Stimulated activated CD4-positive, alpha-beta T cell treated with anti-CD3 and anti-CD28 coated beads, Interleukin-12 subunit alpha, Interleukin-12 subunit beta, amount 100 ng/mL, for 48 hours (primary cell): ENCODE measurements at places on chromosomes 16 and 17.

GRCh38 chr16:86563469-86564345 is 2.9 kb upstream of the FOXC2 start:
- peak; percentile 82 for DNase-seq

- DNase-seq, result no peak
Measured at GRCh38 chr17:59796785-59797205, 89.3 kb downstream of the VMP1 start.

DNA sequence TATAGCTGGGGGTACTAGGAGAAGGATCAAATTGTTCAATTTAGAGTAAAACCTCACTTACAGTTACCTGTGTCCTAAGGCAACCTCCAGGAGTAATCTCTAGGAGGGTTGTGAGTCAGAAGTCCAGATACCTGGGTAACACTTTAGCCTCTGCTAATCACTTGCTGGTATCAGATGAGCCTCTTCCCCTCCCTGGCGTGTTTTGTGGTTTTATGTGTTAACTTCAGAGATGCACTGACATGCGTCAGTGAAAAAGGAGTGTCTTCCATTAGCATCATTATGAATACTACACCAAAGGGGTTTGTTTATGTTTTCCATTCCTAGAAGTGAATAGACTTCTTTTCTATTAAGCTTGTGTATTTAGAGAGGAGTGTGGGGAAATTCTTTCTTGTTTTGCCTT is 208.2 kb downstream of the FTO start:
- DNase-seq, result peak; percentile 15

GRCh38 chr16:69171325-69172084 is 15.5 kb upstream of the SNTB2 start:
- no peak for DNase-seq

DNA sequence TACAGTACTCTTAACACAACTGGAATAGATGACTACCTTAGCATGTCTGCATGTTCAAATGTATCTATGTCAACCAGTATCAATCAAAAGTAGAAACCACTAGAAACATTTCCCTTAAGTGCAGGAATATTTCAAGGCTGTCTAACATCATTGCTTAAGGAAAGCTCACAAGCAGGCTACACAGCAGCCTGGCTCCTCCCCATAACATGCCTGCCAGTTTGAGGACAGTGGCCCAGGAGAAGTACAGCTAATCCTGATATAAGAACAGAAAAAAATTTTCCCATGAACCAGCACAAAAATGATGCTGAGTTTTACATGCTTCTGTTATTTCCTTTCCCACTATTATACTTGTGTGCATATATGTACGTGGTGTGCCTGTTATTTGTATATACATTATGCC is 175.1 kb downstream of the MYO1D start:
- DNase-seq, result no peak

DNA sequence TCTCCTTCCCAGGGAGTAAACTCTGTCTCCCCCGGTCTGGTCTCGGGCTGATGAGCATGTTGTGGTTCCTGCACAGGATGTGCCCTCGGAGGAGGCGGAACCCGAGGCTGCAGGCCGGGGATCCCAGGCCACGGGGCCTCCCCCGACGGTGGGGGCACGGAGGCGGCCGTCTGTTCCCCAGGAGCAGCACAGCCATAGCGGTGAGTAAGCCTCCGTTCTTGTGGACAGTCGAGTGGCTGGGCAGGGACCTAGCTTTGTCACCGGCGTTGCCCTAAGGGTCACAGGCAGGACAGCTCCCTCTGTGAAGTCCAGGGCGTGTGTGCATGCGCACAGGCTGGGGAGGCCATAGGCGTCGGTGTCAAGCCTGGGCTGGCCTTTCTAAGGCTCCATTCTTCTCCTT is 3.5 kb downstream of the ZNF213 start:
- DNase-seq, result no peak

GRCh38 chr16:49921791-49922456 is 66.0 kb upstream of the ZNF423 start:
- DNase-seq, result peak; percentile 23

DNA sequence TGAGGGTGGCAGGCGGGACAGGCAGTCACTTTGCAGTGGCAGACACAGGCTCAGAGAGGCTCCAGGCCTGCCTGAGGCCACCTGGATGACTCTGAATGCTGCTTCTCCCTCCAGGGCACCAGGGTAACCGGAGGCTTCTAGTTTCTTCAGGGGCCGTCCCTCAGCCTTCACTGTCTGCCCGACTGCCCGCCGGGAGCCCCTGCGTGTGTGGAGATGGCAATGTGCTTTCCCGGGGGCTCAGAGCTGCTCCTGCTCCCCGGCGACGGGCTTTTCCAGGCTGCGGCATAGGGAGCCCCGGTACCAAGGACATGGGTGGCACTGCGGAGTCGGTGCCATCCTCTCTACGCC is 51.5 kb downstream of the CBFA2T3 start:
- no peak for DNase-seq

- DNase-seq, result no peak
Measured at GRCh38 chr17:37137070-37137610, 188.4 kb downstream of the AATF start.

- DNase-seq, result no peak
Measured at GRCh38 chr17:29791336-29792080, 138.5 kb downstream of the SSH2 start.

DNA sequence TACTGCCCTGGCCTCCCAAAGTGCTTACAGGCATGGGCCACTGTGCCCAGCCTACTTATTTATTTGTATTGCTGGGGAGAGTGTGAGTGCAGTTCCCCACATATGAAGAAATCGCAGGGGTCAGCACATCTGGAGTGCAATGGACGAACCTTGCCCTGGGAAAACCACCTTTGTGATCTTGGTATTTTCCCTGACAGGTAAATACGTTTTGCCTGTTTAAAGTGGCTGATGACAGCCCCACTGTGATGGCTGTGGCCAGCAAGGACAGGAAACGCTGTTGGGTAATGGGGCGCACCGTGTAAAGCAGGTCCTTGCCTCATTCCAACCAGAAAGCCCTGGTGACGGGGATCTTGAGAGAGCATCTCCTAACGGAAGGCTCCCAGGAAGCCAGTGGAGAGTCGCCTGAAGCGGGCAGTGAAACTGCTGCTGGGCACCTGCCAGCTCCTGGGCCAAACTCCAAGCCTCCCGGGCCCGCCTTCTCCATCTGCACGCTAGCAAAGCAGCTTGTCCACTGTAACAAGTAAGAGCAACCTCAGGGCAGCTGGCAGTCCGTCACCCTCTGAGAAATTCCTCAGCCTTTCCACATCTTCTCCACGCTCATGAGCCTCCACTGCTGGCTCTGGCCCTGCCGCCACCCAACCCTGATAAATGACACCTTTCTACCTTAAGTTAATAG is 17.5 kb downstream of the EMC8 start:
- DNase-seq, result no peak

DNA sequence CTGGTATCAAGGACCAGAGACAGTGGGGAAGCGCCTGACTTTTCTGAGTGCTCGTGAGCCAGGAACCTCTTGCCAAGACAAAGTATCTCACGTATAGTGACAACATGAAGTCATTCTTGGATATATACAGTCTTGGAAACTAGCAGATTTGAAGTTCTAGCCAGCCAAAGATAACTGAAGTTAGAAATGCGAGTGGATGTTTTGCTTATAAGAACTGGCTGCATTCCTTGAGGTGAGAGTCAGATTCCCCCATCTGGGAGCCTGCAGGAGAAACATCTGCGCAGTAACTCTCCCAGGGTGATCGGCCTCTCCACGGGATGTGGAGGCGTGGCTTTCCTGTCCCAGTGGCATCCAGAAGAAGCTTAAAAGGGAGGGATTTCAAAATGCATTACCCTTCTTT is 89.8 kb downstream of the SHISA6 start:
- no peak for DNase-seq

GRCh38 chr16:25217921-25218320 is 1.2 kb downstream of the AQP8 start:
- no peak for DNase-seq

GRCh38 chr16:56108724-56109123 is 82.6 kb upstream of the GNAO1 start:
- no peak for DNase-seq

GRCh38 chr16:12535535-12536411 is 267.9 kb downstream of the CPPED1 start:
- peak; percentile 38 for DNase-seq

DNA sequence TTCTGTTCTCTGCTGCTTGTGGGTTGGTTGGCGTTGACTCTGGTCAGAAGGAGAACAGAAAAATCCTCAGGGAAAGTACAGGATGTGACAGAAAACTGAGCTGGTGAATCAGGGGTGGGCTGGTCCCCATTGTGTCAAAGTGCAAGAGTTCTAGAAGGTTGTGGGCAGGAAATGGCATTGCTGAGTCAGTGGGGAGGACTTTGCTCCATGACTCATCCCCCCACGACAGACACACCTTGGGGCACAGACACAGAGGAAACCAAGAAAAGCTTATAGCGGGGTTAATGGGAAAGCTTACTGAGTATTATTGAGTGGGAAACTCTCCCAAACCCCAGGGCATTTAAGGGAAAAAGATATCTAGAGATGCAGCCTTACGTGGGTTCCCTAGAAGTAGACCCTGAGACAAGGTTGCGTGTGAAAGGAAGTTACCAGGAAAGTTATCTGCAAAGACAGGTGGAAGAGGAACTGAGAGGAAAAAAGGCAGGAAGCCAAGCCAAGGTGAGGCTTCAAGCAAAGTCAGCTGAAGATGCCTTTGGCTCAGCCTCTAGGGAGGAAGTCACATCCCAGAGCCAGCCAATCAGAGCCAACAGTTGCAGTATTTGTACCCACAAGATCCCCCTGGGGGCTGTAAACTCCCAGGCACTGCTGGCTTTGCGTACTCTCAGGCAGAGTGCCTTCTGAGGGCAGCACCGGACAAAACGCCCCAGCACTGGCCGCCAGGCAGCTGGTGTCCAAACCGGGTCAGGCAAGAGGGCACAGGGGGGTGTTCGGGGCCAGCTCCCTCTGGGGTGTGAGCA is 86.4 kb downstream of the FOXL1 start:
- DNase-seq, result peak; percentile 52

- DNase-seq, result no peak
Measured at GRCh38 chr16:28108590-28109247, 45.2 kb upstream of the GSG1L start.

- DNase-seq, result peak; percentile 50
Measured at GRCh38 chr16:80583466-80583865, 42.7 kb downstream of the DYNLRB2 start.

DNA sequence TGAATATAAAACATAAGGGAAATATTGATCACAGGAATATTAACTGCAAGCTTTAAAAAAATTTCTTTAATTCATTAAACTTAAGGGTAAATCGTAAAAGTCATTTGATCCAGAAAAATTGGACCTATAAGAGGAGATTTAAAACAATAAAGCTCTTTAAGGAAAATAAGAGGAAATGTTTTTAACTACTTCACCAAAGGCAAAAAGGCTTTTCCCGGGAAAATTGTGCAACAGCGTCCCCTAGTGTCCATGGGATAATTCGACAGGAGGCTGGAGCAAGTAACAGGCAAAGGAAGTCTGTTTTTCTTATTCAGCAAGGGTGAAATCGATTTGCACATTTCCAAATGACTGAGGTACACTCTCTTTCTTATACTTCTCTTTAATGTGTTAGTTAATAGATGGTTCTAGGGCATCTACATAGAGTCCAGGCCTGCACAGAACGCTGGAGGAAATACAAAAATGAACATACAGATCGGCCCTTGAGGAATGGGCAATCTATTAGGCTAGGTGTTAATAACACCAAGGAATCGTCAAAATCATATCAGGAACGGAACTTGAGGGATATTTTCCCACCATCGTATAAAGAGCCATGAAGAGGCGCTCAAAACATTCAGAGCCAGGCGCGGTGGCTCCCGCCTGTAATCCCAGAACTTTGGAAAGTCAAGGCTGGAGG is 61.4 kb downstream of the ZNF18 start:
- DNase-seq, result peak; percentile 18

DNA sequence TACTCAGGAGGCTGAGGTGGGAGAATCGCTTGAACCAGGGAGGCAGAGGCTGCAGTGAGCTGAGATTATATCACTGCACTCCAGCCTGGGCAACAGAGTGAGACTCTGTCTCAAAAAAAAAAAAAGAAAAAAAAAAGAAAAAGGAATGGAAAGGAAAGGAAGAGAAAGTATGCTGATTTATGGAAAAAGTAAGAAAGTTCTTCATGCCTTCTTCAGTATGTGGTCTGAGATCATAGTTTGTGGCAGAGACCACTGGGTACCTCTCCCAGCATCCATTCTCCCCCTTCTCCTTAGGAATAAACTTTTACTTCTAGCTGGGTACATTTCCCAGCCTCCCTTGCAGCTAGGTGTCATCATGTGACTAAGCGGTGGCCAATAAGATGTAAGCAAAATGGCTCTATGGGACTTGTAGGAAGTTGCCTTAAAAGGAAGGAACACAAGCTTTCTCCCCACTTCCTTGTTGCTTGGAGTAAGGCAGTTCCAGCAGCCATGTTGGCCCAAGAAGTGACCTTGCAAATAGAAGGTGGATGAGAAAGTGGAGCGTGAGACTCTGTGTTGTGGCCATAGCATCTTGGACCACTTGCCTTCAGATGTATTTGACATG is 26.1 kb upstream of the XPO6 start:
- no peak for DNase-seq

GRCh38 chr16:85850344-85850880 is 48.5 kb upstream of the IRF8 start:
- no peak for DNase-seq

DNA sequence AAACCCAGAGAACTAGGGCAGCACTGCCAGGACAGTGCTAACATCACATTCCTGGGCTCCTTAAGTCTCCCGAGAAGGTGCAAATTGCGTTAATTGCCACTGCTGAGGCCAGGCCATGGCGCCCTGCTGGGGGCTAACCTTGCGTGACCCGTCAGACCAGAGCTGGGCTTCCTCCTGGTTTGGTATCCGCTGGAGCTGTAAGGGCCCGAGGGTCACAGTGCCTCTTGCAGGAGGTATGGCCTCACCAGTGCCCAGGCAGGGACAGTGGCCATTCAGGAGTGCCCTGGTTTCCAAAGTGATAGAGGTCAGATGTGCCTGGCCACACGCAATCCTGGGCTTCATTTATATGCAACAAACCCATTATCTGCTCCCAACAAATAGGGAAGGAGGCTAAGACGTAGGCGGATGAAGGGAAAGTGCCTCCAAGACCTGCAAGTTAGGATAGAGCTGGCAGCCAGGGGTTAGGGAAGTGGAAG is 17.7 kb upstream of the ADCY9 start:
- DNase-seq, result no peak

DNA sequence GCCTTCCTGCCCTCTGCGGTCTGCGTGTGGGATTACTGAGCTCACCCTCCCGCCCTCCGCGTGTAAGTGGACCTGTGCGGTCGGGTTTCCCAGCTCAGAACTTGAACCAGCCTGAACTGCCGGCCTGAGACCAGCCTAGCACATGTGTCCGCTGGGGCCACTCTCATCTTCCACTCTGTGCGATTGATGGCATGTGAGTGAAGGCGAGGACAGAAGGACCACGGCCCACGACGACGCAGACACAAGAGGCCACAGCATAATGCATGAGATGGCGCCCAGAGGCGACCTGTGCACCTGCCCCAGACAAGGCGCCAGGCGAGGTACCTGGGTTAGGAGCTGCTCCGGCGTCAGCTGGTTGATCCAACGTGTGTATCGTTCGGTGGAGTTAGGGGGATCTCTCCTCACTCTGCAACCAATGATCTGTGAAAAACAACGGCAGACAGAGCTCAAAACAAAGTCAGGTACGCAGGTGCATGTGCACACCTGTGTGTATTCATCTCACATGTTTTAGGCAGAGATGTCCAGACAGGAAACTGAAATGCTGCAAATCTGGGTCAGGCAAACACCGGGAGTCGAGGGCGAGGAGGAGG is 74.5 kb upstream of the METRNL start:
- DNase-seq, result no peak
